Vagina (tissue), 2 donors: ENCODE measurements at places on chromosomes 6 and 20.

DNA sequence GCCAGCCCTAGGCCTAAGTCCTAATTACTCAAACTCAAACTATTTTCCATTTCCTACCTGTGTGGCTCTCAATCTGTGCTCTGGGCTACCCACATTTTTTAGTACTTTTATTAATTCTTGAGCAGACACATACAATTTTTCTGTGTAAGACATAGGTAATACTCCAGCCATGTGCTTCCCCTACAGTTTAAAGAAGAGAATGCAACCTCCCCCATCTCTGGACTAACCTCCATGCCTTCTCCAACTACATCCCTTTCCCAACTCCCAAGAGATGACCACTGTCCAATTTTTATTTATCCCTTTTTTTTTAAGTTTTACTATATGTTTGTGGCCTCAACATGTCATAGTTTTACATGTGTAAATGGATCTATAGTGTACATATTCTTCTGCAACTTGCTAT, 5.8 kb downstream of the HMGN4 start:
- DNase-seq = no peak

DNA sequence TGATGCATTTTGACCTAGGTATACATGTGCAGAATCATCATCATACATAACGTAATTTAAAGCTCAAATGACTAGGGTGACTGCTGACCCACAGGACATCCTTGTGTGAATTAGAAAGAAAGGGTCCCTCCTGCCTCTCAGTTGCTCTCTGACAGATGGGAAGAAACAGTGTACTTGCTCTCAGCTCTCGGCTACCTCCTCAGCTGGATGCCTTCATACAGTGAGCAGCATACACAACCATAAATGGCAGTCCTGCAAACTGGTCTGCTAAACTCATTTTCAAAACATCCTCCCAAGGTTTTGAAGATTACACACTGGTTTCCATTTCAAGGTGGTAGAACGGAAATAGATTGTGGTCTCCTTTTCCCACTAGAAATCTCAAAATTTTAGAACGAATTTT, 26.3 kb downstream of the FILIP1 start:
- no peak for DNase-seq

GRCh38 chr6:125149256-125150144, 4.1 kb upstream of the TPD52L1 start:
- no peak for DNase-seq

GRCh38 chr20:11001764-11002540, 328.2 kb upstream of the JAG1 start:
- DNase-seq = no peak

DNA sequence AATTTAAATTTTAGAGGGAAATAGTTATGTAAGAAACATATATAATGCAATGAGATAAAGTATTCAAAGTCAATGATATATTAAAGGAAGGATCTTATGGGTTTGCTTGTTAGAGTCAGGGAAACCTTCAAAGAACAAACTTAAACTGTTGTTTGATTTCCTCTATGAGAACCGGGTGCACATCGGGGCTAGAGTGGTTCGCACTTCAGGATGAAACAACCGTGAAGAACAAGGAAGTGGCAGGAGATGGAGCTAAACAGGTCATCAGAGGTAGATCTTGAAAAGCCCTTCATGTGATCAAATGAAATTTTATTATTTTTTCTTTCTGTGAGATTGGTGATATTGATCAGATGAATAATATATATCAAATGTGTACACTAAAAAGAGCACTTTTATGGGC, 951.9 kb upstream of the FLRT3 start:
- DNase-seq = no peak

- DNase-seq = no peak
These were observed 6.2 kb downstream of the COL9A3 start for GRCh38 chr20:62822788-62823651.

DNA sequence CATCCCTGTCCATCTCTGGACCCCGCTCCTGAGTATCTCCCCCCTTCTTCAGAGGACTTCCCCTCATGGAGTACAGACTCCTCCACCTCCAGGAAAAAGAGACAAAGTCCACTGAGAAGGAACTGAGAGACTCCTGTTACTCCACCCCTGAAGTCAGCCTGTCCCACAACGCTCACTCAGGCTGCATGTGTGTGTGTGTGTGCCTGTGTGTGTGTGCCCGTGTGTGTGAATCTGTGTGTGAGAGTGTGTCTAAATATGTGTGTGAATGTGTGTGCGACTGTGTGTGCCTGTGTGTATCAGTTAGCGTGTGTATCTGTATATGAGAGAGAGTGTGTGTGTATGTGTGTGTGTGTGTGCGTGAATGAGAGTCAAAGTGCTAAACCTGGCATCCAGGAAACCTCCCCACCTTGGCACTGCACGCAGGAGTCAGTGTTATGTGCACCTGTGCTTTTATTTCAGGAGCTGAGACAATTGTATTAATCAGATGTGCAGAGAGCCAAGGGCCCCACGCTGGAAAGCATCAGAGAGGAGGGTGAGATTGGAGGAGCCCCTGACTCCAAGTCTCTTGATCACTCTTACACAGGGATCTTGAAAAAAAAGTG, 39.0 kb downstream of the HLA-A start:
- DNase-seq = no peak

DNA sequence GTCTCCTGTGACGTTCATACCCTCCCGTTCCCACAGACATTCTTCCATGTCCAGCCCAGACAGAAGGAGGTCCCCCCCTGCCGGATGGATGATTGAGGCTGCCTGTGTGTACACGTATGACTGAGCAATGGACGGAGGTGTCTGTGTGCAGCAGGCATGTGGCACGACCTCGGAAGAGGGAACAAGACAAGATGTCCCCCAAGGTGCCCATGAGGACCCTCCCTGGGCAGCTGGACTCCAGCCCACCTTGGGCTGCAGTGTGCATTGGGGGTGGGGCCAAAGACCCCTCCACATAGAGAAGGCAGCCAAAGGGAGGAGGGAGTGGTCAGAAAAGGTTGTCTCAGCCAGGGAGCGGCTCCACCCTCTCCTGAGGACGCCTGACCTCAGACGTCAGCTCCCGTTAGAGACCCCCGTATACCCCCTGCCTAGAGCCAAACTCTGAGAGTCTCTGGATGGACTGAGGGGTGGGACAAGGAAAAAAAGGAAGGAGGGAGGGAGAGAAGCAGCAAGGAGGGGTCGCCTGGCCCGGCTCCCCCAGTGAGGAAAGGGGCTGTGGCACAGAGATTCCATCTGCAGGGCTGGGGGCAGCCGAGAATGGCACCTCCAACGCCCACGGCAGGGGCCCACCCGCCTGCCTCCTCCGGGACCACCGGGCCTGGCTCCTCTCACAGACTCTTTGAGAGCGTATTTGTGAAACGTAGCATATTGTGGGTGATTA, 92.9 kb upstream of the BHLHE23 start:
- no peak for DNase-seq

DNA sequence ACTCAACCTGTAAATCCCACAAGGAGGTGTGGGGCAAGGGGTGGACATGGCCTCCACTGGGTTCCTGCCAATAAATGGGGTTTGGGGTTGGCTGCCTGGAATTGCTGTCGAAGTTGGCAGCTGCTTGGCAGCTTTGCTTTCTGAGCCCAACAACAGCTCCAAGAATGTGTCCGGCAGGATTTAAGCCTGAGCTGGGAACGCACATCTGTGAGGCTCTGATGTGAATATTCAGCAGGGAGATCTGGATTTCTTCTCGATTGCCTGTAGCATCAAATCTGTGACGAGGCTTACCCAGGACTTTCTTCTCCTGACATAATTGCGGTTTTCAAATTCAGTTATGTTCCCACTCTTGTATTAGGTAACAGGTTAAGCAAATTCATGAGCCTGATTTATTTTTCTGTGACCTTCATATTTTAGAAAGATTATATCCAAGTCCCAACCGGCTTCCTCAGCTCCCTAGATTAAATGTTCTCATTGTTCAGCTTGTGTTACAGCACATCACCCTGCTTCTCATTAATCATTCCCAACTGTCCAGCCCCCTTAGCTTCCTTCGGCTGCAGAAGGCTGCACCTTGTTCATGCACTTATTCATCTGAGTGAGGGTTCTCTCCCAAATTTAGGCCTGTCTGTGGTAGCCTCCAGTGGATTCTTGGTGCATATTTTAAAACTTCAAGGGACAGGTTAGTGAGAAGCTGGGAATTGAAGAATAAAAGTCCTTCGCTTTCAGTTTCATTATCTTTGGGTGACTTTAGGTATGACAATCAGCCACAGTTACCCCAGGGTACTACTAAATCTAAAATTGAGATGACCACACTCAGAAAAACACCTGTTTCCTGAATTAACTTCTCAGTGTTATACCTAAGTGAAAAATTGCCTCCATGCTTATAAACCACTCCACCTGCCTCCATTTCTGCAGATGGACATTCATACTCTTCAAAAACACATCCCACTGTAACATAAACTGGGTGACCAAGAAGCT, 310.0 kb downstream of the ESR1 start:
- peak; percentile 85 for DNase-seq

DNA sequence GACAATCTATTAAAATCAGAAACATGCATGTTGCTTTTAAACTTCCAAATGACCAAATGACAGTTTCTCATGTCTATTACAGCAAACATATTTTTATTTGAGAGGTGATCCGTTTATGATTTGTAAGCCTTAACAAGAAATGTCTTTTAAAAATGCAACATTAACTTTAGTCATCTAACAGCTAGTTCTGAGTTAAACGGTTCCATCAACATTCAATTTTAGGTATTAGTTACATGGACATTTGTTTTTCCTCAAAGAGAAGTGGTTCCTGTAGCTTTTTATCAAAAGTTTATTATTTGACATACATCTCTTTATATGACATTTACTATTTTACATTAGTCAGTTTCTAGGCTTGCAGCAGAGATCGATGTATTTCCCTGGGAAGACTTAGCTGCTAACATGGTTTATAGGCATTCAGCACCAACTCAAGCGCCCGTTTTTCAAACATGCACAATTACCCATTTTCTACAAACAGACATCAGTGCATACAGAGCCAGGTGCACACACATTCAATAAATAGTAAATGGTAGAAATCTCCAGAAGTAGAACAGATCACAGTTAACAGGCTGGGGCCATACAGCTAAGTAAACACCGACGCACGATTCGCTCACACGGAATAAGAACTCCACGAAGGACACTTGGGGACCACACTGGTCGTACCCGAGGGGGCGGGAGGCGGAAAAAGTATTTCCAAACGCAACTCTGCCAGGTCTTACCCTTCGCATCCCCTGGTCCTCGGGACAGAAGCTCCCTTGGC, 882 bp downstream of the CNR1 start:
- DNase-seq = no peak

DNA sequence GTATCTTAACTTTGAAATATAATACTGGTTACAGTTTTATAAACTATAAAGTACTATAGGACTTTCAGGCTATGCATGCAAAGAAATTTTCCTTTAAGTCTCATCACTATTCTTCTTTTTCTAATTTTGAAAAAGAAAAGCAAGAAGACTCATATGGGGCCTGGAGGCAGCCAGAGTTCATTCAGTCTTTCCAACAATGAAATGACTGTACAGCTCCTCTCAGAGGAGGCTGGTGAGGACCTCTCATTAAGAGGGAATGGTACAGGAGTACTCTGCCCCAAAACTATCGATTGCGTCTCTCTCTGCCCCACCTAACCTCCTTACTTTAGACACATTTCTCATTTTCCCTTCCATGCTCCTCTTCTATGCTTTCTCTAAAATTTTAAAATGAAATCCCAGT, 66.3 kb downstream of the FILIP1 start:
- DNase-seq = no peak

GRCh38 chr6:44805238-44805846, 417.8 kb downstream of the CDC5L start:
- no peak for DNase-seq

DNA sequence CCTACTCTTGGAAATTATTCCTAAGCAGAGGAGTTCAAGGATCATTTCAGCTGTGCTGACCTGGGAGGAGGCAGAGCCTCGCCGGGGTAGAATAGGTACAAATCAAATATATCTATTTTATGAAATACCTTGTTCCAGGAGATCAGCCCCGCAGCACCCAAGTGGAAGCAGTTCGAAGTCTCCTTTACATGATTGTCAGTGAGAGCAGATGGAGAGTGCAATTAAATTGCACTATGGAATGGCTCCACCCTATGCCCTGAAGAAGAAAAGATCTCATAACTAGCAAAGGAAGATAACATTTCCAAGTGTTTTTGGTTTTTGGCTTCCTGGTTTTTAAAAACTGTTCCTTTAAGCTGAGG, 31.4 kb downstream of the DUSP22 start:
- no peak for DNase-seq

DNA sequence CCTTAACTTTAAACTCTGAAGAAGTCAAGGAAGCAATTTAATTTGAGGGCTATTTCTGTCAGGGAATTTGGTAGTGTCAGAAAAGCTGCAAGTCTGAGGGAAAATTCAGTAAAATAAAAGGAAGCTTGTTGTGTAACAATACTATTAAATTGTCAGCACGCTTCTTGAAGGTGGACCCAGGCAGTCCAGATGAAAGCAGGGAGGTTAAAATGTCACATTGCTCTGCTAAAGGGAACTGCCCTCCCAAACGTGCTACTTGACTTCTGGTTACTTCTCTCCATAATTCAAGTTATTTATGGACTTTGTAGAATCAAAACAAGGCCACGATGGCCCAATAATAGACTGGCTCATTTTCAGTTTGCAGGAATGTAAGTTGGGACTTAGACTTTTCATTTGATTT, 28.2 kb upstream of the ARMC2 start:
- no peak for DNase-seq

GRCh38 chr6:144696610-144697368, 411.7 kb downstream of the UTRN start:
- DNase-seq = no peak

DNA sequence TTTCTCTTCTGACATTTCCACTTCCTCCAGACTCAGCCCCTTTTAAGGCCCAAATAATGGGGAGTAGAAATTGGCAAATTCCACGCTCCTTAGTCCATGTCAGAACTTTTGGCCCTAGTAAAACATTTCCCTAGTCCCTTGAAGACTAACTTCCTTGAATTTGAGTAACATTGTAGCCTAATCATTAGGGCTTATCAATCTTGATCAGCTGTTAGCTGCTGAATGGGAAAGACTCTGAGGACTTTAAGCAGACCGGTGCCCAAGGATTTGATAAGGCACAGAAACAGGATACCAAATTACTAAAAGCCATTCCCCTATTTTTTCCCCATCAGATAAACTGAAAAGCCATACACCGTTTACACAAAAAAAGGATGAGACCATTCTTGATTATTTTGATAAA, 37.0 kb upstream of the ECI2 start:
- DNase-seq = no peak

DNA sequence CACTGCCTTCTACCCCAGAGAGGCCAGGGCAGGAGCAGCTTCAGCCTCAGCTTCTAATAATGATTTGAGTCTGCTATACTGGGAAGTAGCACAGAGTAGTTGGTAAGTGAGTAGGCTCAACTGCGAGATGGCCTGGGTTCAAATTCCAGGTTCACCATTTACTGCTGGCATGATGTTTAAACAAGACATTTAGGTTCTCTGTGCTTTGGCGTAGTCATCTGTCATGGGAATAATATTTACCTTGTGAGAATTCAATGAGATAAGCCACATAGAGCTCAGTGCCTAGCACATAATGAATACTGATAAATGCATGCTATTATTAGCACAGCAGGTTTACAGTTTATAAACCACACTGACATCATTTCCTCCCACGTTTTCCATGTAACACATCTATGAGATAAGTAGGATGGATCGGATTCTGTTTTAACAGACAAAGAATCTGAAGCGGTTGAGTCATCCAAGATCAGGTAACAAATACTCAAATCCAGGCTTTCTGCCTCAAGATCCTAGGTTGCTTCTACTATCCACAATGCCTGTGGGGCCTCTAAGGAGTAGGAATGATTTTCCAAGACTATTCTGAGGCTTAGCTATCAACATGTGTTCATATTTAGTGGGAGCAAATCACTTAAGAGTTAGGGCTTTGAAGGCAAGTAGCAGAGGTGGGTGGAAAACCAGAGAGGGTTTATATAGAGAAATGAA, 72.9 kb upstream of the DTNBP1 start:
- DNase-seq = no peak

GRCh38 chr20:33816191-33816590, 5.0 kb downstream of the CHMP4B start:
- no peak for DNase-seq
